CD8-positive, alpha-beta memory T cell (primary cell): ENCODE measurements at places on chromosomes 7 and 10.
A peak's percentile ranks its signal among the peaks of the same experiment; 100 is the strongest.

DNA sequence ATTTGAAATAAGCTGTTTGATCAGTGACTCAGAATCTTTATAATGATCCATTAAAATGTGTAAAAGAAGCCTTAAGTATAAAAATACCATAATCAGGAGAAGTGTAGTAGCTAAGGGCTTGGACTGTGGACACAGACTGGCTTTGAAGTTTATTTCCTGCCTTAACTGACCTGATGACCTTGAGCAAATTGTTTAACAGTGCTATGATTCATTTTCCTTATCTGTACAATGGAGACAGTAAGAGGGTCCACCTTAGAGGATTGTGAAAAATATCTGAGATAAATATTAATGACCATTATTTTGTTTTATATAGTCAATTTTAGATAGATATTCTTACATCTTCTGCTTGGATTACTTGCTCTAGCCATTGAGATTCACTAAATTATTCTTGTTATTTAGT, 13.3 kb upstream of the RPA3 start:
- DNase-seq = no peak

- DNase-seq = no peak
Measured at GRCh38 chr7:23864973-23865372, 155.0 kb downstream of the STK31 start.

DNA sequence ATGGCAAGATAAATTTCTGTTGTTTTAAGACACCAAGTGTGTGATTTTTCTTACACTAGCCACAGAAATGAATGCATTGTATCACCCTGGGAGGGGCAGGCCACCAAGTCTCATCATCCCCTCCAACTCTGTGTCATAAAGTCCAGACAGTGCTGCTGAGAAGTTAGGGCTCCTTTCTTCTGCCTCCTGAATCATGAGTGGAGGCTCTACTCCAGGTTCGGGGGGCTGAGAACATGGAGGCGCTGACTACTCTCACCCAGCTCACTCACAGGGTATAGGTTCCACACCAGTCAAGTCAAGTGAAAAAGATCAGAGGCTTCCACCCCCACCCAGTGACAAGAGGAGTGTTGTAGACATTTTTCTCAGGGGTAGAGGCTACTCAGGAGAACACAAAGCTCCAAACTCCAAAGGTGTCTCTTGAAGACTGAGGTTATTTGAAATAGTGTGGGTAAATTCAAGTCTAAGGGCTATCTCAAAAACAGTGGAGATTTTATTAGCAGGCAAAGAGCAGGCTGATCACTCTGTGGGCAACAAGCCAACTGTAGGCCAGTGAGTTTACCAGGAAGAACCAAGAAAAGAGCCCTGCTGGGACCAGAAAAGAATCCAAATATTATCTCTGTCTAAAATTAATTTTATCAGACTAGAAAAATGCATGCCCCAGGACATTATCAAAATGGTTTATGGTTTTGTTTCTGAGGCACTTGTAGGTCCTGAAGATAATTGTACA, 118.6 kb upstream of the RET start:
- DNase-seq = no peak

DNA sequence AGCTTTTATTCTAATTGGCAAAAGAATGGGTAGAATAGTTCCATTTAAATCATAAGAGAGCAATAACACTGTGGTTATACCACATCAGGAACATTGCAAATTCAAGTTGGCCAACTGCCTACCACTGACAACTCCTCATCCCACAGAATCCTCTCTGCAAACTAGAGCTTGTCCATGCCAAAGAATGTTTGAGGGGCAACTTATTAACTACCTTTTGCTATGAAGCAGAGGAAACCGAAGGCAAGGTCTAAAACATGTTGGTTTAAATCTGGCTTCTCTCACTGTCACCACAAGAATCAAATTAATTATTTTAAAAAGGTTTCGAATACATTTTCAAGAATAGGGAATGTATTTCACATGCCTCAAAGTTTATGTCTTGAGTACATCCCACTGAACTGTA, 36.0 kb downstream of the RHOBTB1 start:
- no peak for DNase-seq

DNA sequence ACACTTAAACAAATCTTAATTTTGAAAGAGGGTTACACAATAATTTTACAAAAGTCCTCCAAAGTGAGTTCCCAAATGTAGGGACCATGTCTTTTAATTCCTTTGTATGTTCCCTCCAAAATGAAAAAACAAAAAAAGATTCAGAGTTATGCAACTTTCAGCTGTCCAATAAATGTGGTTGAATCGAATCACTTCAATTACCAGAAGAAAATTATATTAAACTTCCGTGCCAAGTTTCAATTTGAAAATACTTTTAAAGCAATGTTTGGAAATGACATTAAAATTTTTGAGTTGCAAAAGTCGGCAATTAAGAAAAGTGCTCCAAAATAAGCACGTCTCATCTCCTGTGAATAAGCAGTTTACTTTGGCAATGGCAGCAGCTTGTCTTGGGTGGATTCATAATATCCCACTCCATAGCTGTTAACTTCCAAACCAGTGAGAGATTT, 60.3 kb upstream of the C1GALT1 start:
- no peak for DNase-seq

DNA sequence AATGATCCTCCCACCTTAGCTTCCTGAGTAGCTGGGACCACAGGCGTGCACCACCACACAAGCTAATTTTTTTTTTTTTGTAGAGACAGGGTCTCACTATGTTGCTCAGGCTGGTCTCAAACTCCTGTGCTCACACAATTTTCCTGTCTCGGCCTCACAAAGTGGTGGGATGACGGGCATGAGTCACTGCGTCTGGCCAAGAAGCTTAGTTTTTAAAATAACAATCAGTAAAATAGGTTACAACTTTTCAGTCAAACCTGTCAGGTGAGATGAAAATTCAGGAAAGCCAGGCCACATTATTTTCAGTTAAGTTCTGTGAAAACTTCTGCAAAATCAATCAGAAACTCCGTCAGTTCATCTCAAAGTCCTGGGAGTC, 55.4 kb downstream of the FAM241B start:
- DNase-seq = no peak

GRCh38 chr10:91206837-91207474, 13.5 kb upstream of the PCGF5 start:
- DNase-seq = no peak

- no peak for DNase-seq
Measured at GRCh38 chr7:21616796-21617436, 74.1 kb downstream of the DNAH11 start.

GRCh38 chr10:27820637-27821036, 75.0 kb upstream of the MKX start:
- no peak for DNase-seq

DNA sequence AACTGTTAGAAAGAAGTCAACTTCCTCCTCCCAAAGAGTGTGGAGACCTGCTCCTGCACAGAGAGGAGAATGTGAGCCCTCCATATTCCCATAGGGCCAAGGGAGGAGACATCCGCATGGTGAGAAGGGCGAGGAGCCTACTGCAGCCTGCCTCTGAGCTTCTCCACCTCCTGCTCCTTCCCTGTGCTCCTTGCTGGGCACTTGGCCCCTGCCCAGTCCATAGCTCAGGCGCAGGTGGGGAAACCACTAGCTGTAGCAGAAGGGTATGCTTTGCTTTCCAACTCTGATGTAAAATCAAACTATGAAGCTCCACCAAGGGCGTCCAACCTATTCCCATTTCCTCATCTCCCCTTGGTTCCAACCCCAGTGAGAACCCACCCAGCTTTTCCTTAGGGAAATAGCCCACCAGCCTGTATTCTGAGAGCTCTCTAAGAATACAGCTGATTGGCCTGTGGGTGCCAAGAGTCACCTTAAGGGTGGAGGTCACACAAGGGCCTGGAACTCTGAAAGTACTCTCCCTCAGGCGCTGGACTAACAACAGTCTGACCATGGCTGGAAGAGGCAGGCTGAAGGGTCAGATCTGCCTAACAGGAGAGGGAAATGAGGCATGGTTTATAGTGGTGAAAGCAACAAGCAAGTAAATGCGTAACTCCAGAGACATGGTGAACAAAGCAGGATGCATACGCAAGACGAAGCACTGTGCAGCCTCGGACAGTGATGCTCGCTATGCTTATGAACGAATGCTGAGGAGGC, 13.9 kb downstream of the ZNF488 start:
- no peak for DNase-seq

DNA sequence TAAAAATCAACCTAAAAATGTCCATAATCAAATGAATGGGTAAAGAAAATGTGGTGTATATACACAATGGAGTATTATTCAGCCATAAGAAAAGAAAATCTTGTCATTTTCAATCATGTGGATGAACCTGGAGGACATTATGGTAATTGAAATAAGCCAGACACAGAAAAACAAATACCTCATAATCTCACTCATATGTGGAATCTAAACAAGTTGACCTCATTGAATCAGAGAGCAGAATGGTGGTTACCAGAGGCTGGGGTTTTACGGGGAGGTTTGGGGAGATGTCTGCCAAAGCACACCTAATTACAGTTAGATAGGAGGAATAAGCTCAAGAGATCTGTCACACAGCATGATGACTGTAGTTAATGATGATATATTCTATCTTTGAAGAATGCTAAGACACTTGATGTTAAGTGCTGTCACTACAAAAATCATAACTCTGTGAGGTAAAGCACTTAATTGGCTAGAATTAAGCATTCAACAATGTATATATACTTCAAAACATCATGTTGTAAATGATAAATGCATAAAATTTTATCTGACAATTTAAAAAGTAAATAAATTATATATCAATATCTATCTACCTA, 39.1 kb upstream of the TNPO3 start:
- no peak for DNase-seq

- DNase-seq = no peak
Measured at GRCh38 chr7:38584443-38585210, 46.5 kb downstream of the AMPH start.

DNA sequence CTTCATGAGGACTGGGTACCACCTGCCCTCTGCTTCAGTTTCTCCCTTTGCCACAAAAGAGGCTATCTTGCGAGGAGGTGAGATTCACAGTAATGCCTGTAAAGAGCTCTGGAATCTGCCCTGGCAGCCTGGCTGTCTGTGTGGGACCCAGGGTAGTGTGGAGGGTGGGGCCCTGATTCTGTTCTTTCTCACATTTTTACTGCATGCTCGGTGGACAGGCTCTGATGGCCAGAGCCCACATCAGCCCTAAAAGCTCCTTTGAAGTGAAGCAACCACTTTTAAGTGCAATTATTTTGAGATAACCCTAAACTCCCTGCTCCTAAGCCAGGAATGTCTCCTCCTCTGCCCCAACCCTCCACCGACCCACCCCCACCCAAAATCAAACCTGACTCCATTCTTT, 92.1 kb upstream of the PODXL start:
- no peak for DNase-seq

- DNase-seq = no peak
Measured at GRCh38 chr7:4800487-4800886, 25.1 kb downstream of the AP5Z1 start.

- DNase-seq = no peak
Measured at GRCh38 chr10:26841733-26842317, 18.9 kb downstream of the ABI1 start.

GRCh38 chr7:43577485-43577951, 5.4 kb upstream of the STK17A start:
- DNase-seq = no peak

- no peak for DNase-seq
Measured at GRCh38 chr7:156347132-156347531, 293.4 kb upstream of the RNF32 start.

- DNase-seq = no peak
Measured at GRCh38 chr10:132132421-132132841, 54.3 kb upstream of the DPYSL4 start.

DNA sequence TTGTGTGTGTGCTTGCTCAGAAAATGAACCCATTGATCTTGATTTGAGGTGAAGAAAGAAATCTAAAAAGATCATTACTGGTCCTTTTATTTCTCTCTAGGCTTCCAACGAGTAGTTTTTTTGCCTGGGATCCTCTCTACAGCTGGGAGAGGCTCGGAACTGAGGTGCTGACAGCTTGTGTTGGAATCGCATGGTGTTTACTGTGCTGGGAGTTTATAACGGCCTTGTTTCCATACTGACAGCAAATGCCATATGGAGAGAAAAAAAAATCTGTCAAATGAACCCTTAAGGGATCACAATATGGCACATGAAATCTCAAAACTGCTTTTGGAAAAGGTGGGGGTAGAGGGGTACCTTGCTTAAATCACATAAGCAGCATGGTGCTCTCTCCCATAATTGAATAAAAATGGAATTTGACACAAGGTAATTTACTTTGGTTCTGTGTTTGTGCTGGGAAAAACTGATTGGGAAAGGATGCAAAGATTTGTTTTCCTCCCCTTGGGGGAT, 165.0 kb downstream of the RGS10 start:
- DNase-seq = no peak

- no peak for DNase-seq
Measured at GRCh38 chr7:6430271-6430940, 17.3 kb downstream of the DAGLB start.

DNA sequence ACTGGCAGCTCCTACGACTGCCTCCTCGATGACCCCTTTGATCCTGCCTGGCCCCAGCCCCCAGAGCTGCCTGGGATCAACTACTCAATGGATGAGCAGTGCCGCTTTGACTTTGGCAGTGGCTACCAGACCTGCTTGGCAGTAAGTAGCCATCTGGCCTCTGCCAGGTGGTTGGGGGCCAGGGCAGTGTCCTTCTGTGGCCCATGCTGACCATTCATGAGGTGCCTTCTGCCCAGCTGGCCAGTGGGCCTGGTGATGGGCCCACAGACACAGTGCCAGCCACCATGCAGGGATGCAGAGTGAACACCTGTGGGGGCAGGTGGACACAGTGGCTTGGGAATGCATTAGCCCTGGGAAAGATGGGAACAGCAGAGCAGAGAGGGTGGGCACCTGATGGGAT, 50.0 kb downstream of the TBATA start:
- DNase-seq = no peak

- DNase-seq = no peak
Measured at GRCh38 chr10:31607481-31607880, 288.5 kb downstream of the ZEB1 start.

GRCh38 chr7:157016352-157017041, 6.0 kb upstream of the MNX1 start:
- DNase-seq = no peak

DNA sequence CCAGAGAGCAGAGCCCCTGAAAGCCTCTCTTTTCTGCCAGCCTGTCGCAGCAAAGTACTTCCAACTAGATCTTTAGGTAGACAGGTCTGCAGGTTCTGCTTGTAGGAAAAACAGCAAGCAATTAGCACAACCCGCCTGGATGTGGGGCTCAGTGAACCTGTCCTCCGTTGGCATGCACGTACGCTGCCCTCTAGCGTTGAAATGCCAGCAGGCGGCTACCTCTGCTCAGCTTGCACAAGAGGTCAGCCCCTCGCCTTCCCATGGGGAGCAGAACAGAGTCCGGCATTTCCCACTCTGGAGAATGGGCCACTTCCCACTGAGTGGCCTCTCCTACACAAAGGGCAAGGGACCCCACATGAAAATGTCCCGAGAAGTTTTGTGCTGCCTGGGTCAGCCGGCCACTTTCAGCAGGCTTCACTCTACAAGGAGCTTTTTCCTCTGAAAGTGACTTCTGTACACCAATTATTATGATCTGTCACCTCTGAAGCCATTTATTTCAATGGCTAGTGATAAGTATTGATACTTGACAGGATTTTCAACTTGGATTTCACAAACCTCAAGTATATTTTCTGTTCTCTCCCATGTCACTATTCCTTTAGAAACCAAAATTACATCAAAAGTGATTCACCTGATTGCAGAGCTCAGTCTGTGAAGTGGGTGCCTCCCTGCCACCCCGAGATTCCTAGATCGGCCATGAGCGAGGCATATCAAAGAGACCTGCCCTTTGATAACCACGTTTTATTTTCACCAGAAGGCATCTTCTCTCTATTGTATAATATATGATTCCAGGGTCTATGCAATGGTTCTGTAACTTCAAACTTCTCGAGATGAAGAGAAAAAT, 56.7 kb downstream of the JCAD start:
- peak; percentile 42 for DNase-seq

GRCh38 chr7:101720324-101720723, 91.2 kb upstream of the MYL10 start:
- no peak for DNase-seq
